ENCODE measurements at places on chromosomes 7 and 10.

GRCh38 chr7:45922810-45923209 is 1.7 kb upstream of the IGFBP3 start:
- DNase-seq: no peak

- no peak for DNase-seq
Measured at GRCh38 chr10:133060466-133060865, 27.3 kb upstream of the ADGRA1 start.

- no peak for DNase-seq
Measured at GRCh38 chr10:119931871-119932270, 39.3 kb downstream of the SEC23IP start.

GRCh38 chr10:102438374-102438773 is 6.0 kb upstream of the CUEDC2 start:
- no peak for DNase-seq

DNA sequence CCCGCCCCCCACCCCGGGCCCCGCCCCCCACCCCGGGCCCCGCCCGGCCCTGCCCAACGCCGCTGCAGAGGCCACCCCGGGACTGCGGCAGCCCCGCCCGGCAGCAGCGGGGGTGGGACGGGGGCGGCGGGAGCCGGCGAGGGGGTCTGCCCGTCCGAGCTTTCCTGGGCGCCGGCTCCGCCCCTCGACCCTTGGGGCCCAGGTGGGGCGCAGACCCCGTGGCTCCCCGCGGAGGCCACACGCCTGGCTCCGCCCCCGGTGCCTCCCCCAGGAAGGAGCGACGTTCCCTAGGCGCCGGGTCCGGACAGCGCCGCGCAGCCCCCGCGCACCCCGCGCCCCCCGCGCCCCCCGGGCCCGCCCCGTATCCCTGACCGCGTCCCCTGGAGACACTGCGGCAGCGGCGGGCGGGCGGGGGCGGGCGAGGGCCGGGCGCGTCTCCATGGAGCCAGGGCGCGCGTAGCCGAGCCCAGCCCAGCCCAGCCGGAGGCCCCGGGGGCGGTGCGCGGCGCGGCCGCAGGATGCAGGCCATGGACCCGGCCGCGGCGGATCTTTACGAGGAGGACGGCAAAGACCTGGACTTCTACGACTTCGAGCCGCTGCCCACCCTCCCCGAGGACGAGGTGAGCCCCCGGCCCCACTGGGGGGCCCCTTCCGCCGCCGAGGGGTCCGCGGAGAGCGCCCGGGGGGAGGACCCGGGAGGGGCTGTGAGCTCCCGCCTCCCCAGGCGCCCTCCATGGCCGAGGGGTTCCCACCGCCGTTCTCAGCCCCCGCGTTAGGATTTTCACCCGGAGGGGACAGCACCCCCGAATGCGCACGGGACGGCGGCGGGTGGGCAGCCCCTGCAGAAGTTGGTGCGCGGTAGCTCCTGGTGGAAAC is at the start of gene KNDC1:
KNDC1 (plus strand) TSS at position 270 of the 876 bp plus-strand sequence; CDS start at position 519, 249 bp downstream.
- peak; percentile 53 for DNase-seq

- no peak for DNase-seq
Measured at GRCh38 chr10:115790220-115790619, 482.8 kb downstream of the GFRA1 start.

GRCh38 chr7:105849122-105849855 is 27.1 kb downstream of the ATXN7L1 start:
- peak; percentile 76 for DNase-seq

DNA sequence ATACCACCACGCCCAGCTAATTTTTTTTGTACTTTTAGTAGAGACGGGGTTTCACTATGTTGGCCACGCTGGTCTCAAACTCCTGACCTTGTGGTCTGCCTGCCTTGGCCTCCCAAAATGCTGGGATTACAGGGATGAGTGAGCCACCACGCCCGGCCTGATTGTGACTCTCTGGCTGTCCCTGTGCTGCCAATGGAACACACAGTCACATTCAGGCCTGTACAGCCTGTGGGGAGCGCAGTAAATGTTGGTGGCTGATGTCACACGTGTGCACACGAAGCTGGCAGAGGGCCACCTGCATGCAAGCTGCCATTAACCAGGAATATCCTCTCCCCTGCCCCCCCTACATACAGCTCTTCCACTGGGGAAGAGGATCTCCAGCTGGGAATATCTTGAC is 22.1 kb downstream of the POLL start:
- DNase-seq: no peak

DNA sequence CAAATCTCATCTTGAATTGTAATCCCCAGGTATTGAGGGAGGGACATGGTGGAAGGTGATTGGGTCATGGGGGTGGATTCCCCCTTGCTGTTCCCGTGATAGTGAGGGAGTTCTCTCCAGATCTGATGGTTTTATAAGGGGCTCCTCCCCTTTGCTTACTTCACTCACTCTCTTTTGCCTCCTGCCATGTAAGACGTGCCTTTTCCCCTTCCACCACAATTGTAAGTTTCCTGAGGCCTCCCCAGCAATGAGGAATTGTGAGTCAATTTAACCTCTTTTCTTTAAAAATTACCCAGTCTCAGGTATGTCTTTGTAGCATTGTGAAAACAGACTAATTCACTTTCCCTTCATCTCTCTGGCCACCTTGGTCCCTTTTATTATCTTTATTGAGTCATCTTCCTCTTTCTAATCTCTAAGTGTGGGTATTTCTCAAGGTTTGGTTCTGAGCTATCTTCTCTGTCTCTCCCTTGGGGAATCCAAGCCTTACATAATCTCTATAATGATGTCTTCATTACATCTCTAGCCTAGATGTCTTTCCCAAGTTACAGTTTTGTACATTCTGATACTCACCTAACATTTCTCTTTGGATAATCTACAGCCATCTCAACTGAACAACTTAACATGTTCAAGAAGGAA is 99.1 kb upstream of the JCAD start:
- DNase-seq: no peak

DNA sequence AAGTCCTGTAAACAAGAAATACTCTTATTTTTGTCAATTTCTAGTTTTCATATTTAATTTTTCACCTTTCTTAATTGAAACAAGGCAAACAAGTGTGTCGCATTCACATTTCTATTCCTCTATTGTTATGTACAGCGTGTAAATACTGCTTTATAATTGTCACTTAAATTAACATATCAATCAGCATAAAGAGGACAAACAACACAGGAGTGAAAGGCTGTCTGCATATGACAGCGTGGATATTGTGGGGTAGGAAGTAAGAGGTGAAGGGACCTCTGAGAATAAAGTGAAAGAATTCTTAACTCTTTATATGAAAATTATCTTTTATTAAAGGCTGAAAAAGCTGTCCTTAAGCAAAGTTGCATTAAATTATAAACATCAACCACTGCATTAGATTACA is 797.9 kb upstream of the COBL start:
- no peak for DNase-seq

DNA sequence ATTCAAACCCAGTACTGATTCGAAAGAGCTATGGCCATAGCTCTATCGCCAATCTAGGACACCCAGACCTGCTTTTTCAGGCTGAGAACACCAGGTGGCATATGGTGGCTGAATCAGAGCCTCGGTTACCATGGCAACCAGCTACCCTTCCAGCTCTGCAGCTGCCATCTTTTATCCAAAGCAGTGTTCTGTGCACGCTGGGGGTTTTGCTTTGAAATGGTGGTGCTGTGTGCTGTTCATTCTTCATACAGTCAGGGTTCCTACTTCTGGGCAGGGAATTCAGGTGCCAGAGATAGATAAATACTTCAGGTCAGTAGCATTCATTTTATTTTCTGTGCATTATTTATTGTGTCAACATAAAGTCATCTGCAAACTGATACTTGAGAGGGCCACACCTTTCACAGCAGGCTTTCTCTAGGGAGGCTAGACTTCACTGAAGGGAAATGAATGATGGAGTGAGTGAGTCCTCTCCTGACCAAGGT is 85.4 kb downstream of the AKR1D1 start:
- DNase-seq: peak; percentile 65

- no peak for DNase-seq
Measured at GRCh38 chr7:94452239-94452638, 57.4 kb upstream of the CASD1 start.

GRCh38 chr10:77576444-77577032 is 61.1 kb downstream of the KCNMA1 start:
- DNase-seq: no peak

DNA sequence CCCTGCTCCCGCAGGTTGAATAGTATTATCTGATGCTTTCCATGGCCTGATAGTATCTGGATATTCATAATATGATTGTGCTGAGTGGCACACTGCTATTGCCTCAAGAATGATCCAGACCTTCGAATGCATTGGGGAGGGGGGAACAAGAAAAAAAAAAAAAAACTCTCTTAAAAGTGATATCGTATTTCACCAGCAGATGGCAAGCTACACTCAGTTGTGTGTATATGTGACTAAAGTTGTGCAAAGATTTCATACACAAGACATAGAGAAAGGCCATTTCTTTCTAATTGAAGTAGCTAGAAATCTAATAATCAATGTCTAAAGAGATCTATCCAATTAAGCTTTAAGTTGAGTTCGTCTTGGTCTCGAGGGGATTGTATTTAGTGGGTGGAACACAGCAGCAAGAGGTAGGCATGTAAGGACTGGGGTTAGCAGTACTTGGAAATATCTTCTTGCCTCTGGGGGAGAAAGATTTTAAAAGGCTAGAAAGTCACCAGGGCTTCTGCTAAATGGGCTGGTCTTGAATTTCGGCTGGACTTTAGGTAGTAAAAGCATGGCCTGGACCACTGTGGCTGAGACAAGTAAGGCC is 15.3 kb downstream of the SFRP4 start:
- DNase-seq: no peak

DNA sequence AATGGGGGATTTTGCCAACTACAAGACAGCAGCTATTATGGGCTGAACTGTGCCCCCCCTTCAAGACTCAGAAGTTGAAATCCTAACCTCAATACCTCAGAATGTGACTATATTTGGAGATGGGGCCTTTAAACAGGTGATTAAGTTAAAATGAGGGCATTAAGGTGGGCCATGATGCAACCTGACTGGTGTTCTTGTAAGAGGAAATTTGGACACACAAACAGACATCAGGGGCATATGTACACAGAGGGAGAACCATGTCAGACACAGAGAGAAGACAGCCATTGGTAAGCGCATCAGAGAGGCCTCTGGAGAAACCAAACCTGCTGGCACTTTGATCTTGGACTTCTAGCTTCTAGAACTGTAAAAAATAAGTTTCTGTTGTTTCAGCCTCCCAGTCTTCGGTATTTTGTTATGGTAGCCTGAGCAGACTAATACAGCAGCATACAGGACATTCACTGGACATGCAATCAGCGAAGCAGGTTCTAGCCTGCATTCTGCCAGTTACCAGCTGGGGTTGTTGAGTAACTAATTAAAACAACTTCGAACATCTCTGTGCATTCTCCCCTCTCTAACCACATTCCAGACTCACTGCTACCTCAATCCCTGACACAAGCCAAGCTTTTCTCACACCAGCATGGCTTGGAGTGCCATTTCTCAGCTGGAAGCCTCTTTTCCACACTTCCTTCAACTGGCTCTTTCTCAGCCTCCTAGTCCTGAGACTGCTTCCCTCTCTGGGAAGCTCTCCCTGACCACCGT is 141.4 kb downstream of the DOCK4 start:
- no peak for DNase-seq

DNA sequence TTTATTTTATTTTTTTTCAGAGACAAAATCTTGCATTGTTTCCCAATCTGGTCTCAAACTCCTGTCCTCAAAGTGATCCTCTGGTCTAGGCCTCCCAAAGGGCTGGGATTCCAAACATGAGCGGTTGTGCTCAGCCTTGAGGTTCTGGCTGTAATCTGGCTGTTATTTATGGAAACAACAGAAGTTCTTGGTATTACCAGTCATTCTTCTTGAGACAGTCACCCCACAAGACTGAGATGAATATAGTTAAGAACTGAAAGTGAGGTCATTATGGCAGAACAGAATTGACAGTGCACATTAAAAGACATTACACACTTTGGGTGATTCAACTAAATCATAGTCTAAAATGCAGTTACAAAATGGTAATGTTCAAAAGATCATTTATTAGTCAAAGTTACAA is 719.5 kb downstream of the ZWINT start:
- DNase-seq: no peak

GRCh38 chr7:145884716-145885514 is 231.7 kb upstream of the CNTNAP2 start:
- DNase-seq: no peak

DNA sequence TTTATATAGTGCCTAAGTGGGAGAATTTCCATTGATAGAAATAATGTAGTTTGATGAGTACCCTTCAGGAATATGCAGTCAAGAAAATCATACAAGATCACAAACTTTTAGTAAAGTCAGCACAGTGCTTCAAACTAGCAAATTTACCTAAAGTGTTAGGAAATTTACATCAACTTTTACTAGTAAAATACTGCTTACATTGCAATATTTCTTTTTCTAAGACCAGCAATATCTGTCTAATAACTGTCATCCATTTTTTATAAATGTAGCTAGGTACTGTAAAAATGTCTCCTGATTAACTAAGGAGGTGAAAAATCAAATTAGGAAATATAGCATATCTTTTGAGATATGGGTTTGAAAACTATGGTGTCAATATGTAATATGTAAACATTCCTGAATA is 405.4 kb downstream of the MDFIC start:
- no peak for DNase-seq

- DNase-seq: peak; percentile 40
Measured at GRCh38 chr7:93921607-93922566, at the start of gene GNG11. GNG11 (plus strand) TSS chr7:93921735; CDS start chr7:93922138, 403 bp downstream.

DNA sequence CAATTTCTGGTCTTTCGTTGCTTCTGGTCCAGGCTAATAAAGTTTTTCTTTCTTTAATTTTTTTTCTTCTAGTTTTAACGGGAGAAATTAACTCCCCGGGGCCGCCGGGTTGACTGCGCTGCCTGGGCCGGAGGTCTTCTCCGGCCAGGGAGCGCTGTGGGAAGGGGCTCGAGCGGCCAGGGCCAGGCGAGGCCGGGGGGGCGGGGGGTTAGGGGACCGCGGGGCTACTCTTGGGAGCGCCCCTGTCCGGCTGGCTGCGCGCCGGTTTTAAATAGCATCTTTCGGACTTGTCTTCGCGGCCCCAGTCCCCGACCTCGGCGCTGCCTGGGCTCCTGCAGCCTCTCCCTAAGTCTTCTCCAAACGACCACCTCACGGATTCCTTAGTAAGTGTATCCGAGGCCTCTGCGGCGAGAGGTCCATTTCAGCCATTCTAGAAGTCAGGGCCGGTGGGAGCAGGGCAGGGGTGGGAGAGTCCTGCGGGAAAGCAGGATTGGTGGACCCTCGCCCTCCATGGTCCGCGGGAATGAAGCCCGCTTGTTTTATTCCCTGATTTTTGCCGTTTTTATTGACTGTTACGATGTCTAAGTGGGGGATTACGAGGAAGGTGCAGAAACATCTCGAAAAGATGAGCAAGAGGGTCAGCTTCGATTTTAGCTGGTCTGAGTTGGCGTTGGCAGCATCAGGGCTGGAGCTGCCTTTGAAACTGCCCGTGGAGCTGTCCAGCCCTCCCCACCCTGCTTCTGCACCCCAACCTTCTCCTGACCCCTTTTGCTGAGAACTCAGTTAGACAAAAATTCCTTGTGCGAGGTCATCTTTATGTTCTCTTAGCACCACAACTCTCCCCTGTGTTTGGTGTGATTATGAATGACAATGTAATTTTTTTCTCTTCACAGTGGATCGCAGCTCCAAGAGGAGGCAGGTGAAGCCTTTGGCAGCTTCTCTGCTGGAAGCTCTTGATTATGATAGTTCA is 555 bp downstream of the PHF14 start:
- peak; percentile 58 for DNase-seq
